ENCODE measurements at places on chromosomes 16 and 17.

DNA sequence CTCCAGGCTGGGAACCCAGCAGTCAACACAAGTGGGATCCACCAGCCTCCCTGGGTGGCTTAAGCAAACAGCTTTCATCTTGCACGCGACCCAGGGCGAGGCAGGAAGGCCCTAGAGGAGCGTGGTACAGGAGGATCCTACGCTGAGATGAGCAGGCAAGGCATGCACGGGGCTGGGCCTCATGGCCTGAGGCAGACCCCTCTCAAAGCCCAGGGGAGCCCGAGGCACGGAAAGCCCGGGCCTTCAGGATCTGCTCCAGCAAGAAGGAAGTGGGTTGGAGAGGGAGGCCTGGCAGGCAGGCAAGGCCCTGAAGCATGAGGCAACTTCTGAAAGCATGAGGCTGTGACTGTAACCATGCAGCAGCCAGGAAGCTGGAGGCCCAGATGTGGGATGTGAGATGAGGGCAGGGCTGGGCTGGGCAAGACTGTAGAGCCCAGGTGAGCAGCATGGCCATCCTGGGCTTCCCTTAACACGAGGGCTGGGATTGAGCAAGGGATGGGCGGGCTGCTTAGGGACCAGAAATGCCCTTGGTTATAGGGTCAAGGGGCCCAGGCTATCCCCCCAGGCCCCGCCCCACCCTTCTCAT is 338.7 kb downstream of the C16orf95 start:
- no peak for DNase-seq

- no peak for DNase-seq
These were observed 1.1 kb downstream of the CCL4 start for GRCh38 chr17:36104701-36105181.

GRCh38 chr17:36722121-36722902 is 120.9 kb downstream of the MRM1 start:
- DNase-seq = peak; percentile 88

GRCh38 chr16:61654962-61655361 is 381.3 kb downstream of the CDH8 start:
- no peak for DNase-seq

DNA sequence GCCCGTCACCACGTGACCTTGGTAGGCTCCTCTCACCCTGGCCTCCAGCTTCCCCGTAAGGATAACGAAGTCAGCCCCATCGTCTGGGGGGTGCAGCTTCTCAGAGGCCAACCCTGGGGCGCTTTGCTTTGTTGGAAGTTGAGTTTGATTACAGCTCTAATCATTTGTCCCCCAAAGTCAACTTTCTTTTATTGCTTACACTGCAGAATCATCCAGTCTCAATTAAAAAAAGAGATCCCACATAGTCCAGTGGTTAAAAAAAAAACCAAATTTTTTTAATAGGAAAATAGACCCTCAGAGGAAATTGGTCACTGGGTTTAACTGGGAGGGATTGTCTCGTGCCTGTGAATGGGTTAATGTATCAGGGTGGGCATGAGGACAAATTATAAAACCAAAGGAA is 7.8 kb upstream of the GPRC5C start:
- DNase-seq = no peak

- no peak for DNase-seq
These were observed 6.4 kb downstream of the ASPHD1 start for GRCh38 chr16:29906520-29907244.

- no peak for DNase-seq
These were observed 35.4 kb upstream of the CDH15 start for GRCh38 chr16:89135971-89136765.

- no peak for DNase-seq
These were observed 30.5 kb downstream of the CUEDC1 start for GRCh38 chr17:57924677-57925076.

DNA sequence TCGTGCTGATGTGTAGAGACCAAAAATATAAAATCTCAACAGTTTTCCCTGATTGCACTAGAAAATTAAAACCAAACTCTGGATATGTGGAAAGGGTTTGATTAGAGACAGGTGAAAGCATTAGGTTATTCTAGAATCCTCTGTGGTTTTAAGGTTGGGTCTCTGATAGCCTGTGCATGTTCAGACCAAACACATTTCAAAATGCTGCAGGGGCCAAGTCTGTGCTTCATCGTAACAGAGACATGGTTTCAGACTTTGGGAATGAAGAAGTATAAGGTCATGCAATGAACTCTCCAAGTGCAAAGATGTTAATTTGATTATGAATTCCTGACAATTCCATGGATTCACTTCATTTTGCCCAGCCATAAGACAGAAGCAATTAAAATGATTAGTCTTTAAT is 261.0 kb upstream of the KCNJ16 start:
- no peak for DNase-seq

DNA sequence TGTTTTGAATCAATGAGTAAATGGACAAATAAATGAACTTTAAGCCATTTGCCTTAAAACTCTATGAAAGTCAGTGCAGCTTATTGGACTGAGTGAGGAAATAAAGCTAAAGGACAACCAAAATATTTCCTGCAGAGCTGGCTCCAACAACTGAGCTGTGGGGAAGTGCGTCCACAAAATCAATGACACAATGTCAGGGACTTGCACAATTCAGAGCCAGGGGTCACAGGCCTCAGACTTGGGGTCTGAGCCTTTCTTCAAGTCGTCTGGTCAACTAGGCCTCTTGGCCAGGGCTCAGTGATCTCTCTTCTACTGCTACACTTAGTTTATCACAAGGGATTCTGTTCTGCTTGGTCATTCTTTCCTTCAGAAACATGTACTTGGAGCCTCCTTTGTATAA is 26.2 kb upstream of the RHBDL3 start:
- no peak for DNase-seq

DNA sequence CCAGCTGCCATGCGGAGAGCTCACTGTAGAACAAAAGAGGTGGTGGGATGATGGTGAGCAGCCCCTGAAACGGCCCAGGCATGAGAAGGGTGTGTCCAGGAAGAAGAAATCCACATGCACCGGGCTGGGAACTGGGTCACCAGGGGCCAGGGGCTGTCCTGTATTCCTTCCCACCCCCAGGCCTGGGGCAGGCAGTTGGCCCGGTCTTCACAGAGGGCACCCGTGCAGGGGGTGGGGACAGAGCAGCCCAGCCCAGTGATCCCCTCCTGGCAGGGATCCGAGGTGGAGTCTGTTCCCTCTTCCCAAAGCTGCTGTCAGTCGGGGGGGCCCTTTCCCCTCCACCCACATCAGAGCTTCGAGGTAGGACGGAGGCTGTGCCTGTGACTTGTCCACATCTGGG is 9.2 kb downstream of the HS3ST6 start:
- no peak for DNase-seq

- no peak for DNase-seq
These were observed 699 bp downstream of the MPRIP start for GRCh38 chr17:17042851-17043460.

GRCh38 chr16:73743665-73744496 is 552.7 kb upstream of the PSMD7 start:
- no peak for DNase-seq

GRCh38 chr17:17063546-17064122 is 21.4 kb downstream of the MPRIP start:
- no peak for DNase-seq

- peak; percentile 75 for DNase-seq
These were observed 35.7 kb downstream of the CACNA1H start for GRCh38 chr16:1188432-1189189.

DNA sequence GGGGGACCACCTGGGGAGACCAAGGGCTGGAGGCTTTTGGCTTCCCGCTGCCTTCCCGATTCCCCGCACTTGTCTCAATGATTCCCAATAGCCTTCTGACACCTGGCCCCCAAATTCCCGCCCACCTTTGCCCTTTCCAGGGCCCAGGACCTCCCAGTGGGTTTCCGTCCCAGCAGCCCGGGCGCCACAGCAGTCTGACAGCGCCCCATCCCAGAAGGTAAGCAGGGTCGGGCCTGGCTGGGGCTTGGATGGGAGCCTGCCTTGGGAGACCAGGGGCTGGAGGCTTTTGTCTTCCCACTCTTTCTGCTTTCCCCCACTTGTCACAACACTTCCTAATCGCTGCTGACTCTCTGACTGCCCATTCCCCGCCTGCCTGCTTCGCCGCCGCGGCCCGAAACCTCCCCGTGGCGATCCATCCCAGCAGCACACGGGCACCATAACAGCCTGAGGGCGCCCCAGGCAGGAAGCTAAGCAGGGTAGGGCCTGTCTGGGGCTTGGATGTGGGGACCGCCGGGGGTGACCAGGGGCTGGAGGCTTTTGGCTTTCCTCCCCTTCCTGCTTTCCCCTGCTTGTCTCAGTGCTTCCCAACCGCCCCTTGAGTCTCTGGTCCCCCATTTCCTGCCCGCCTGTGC is 2289.3 kb downstream of the TP53TG3F start:
- peak; percentile 4 for DNase-seq

GRCh38 chr17:77610518-77610893 is 348.0 kb upstream of the TNRC6C start:
- no peak for DNase-seq

Data from GM10248 (cell line).